ENCODE measurements at places on chromosomes 5 and 9.

GRCh38 chr5:177459819-177460628 is 13.4 kb downstream of the DBN1 start:
- no peak for DNase-seq

- no peak for DNase-seq
These were observed 49.1 kb upstream of the SLIT3 start for GRCh38 chr5:169350016-169350415.

DNA sequence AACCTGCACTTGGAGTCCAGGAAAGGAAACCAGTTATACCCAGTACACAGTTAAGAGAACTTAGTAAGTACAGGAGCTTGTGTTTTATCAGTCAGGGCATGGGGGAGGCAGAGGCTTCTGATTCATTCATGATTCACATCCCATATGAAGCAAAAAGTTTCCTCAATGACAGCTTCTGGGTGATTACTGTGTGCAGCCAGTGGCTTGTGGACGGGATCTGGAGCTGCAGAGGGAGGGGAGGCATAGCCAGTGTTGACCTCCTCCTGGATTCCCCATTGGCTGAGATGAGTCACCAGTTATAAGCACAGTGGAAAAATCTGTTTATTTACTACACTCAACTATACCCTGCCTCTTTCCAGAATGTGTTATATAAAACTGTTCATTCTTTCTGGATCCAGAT is 17.7 kb downstream of the IL31RA start:
- no peak for DNase-seq

DNA sequence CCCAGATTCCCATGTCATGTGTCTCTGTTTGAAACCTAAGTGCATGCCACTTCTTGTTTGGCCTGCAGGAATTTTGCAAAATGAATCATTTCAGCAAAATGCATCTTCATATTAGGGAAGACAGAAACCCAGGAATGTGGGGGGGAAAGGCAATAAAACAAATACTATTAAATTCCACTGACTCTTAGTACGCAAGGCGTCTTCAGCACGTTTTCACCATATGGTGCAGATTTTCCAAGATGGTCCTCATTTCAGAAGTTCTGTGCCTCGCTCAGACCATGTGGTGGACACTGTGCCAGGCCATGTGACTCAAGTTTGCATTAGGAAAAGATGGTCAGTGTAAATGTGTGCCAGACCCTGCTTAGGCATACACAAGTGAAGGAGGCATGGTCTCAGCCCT is 184.0 kb downstream of the ACTL7B start:
- DNase-seq = no peak

DNA sequence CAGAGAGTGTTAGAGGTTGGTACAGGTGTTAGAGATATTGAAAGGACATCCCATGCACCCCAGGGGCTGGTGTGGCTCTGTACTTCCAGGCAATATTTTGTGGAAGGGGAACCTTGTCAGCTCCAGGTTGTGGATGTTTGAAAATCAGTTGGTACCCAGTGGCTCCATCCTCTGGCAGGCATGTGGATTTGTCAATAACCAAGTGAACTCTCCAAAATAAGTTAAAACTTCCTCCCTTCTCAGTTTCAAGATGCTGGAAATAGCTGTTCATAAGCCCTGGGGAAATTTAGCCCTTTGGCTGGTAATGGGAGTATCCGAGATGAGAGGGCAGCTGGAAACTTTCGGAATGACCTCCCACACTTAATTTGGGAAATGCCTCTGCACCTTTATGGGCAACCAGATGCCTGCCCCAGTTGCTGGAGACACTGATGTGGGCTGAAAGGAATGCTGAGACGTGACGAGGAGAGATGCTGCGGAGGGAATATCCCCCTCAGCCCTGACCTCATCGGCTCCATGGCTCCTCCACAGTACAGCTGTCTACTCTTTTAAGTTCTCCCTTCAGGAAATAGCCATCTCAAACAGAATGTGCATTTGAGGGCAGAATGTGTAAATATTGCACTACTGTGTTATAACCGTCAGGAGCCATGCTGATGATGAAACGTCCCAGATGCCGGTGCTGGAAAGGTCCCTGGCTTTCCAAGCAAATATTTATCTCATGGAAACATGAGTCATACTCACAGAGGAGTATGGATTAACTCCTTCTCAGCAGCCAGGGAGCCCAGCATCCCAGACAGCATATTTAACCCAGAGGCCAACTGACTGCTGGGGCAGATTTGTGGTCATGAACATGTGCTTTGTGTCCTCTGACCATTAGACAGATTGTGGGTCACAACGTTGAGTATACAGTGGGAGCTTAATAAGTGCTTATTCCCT is 29.5 kb downstream of the TGFBI start:
- no peak for DNase-seq

- DNase-seq = no peak
These were observed 181.0 kb upstream of the MAST4 start for GRCh38 chr5:66415208-66415607.

GRCh38 chr5:124519396-124519795 is 227.0 kb downstream of the ZNF608 start:
- DNase-seq = no peak

DNA sequence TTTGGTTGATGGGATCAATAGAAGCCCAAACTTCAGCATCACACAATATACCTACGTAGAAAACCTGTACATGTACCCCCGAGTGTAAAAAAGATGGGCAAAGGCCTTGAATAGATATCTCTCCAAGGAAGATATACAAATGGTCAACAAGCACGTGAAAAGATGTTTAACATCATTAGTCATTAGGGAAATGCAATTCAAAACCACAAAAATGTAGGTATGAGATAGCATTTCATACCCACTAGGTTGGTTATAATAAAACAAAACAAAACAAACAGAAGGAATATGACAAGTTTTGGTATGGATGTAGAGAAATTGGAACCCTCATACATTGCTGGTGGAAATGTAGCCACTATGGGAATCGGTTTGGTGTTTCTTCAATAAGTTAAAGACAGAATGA is 33.1 kb upstream of the PPARGC1B start:
- DNase-seq = no peak

GRCh38 chr5:38797838-38798237 is 48.0 kb upstream of the OSMR start:
- DNase-seq = no peak

Measured in DMS79 (cell line).